ENCODE measurements at places on chromosomes 5 and 9.

DNA sequence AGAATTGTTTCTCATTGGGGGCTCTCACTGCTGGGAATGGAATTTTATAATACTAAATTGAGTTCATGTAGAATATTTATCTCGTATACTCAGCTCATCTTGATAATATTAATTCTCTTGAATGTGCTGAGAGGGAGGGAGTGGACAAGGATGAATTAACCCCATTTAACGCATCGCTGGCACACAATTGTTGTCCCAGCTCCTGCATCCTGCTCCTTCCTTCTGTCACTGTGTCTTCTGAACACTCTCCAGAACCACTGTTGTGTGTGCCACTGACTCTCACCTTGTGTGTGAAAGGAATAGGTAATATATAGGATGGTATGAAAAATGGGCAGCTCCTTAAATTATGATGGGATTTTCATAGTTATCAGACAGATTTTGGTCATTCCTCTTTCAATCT, 267.3 kb downstream of the MTRR start:
- no peak for DNase-seq

DNA sequence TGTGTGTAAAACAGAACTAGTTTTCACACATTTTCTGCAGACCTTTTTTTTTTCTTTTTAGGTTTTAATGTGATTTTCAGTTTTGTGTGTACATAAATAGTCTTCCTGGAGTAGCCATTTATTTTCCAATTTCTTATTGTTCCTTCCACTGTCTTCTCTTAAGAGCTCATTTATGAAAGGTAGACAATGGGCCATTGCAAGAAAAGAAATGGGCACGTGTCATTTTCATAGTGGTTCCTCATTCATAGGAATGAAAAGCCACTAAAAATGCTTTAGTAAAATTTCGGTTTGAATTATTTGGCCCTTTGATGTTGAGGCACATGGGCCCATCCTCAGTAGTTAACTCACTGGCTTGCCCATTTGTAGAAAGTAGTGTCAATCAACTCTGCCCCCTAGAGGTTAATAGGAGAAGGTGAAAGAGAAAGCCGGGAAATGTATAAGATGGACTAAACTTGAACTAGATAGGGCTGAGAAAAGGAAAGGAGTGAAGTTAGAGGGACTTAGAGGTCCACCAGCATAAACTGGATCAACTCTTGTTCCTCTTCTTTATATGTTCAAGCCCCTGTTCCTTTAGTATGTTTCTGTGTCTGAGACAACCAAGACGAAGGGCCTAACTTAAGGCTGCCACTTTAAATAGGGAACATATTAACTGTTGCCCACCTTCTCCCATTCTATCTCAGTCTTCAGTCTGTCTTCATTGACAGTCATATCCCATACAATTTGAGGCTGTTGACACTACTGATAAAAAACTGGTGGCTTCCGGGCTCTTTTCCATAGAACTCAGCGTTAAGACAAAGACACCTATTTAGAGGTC, 72.6 kb downstream of the SMARCA2 start:
- DNase-seq: peak; percentile 62

GRCh38 chr9:113808391-113809358, 67.4 kb upstream of the ZNF618 start:
- DNase-seq: no peak

- DNase-seq: no peak
These were observed 124.4 kb downstream of the TENT4A start for GRCh38 chr5:6837519-6838110.

GRCh38 chr5:71529682-71530081, 57.5 kb upstream of the MCCC2 start:
- no peak for DNase-seq

- DNase-seq: no peak
These were observed 154.4 kb upstream of the CHD1 start for GRCh38 chr5:99083197-99083596.

DNA sequence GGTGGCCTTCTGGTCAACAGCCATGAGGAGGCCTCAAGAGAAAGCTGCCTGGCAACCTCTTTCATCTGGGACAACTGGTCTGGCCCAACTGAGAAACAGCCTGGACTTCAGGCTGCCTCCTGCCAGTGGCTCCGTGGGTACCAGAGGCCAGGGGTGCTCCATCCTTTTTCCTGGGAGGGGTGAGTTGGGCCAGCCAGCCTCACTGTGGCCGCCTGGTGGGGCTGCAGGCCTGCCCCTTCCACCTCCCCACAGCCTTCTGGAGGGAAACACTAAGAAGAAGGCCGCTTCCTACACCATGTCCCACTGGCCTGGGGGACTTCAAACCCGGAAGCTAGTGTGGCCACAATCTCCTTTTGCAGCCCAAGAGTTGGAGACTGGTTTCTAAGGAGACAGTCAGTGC, 13.8 kb upstream of the NKD2 start:
- no peak for DNase-seq

- DNase-seq: no peak
These were observed 51.3 kb downstream of the LMX1B start for GRCh38 chr9:126664900-126665643.

DNA sequence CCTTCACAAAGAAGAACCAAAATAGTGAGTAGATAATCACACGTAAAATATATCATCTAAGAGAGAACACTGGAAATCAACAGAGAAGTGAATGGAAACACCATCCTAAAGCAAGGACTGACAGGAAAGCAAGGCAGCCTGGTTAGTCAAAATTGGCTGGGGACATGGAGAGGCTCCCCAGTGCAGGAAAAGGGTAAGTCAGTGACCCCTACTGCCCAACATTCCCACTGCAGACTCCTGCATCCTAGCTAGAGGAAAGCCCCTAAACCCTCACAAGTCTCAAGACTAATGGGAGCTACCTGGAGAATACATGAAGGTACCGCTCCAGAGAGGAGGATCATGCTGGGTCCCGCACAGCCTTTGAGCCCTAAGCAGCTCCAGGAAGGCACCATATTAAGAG, 60.1 kb downstream of the ZDHHC21 start:
- no peak for DNase-seq

DNA sequence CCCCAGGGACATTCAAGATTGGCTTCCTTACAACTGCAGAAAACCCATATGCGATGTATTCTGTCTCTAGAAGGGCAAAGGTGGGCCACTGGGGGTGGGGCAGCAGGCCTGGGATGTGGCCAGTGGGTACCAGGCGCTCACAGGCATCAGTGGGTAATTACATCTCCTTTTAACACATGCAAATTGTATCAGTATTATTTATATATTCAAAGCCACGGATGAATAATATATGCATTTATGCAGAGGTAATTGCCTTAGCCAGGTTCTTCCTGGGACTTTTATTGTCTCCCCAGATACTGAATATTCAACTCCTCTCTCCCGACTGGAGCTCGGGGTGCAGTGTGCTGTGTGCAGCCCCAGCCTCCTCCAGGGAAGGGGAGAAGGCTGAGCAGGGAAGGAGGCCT, 109.4 kb upstream of the MVB12B start:
- no peak for DNase-seq

DNA sequence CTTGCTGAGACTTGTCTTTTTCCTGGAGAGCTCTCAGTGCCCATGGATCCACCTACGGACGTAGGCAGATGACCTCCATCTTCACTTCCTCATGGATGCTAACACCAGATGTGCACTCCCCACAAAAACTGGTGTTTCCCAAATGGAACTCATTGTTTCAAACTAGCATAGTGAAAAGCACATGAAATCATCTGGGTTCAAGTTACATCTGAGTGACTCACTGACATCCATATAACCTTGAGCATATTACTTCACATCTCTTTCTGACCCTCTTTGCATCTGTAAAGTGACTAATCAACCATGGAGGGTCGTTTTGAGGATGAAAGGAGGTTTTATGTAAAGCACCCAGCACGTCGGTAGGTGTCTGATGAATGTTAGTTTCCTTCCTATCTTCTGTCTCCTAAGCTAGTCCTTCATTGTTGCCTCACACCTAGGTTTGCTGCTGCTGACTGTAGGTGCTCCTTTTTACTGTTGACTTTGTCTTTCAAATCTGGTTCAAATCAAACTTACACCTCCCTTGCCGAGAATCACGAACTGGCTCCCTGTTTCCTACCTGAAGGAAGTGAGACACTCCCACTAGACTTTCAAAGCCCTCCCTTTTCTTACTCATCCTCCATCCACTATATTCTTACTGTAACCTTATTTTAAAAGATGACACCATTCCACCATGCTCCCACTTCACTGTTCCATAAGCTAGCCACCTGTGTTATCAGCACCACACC, 10.3 kb downstream of the OCLN start:
- DNase-seq: no peak

GRCh38 chr5:150457121-150457520, 7.6 kb upstream of the RPS14 start:
- no peak for DNase-seq

- DNase-seq: no peak
These were observed 33.2 kb downstream of the CSF1R start for GRCh38 chr5:150052956-150053712.

DNA sequence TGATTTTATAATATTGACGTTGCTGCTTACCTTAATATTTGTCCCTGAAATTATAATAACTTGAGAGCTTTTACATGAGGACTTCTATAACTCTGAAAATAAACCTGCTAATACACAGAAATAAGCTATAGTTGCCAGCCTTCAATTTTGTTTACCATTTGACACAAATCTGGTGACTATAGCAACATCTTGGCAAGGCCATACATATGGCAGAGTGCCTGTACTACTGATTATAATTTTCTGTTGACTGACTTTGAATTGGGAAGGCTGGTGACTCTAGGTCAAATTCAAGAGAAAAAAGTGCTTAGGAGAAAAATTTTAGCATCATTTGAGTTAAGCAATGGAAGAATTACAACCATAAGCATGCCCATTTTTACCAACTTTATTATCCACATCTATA, 581.4 kb upstream of the PTPRD start:
- no peak for DNase-seq

DNA sequence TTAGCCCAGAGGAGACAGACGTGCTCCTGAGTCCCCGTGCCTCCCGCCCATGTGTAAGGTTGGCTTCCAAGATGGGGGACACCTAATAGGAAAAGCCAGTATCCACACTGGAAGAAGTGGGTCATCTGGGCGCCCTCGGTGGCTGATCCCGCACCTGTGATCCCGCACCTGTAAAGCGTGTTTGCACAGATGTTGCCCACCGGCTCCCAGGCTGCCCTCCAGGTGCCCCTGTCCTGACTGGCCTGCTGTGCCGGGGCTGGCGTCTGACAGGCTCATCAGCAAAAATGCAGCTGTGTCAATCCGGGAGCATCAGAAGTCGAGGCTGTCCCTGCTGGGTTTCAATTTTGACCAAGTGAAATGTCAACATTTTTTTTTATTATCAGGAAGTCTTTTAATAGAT, 88.5 kb downstream of the IRX1 start:
- DNase-seq: no peak

DNA sequence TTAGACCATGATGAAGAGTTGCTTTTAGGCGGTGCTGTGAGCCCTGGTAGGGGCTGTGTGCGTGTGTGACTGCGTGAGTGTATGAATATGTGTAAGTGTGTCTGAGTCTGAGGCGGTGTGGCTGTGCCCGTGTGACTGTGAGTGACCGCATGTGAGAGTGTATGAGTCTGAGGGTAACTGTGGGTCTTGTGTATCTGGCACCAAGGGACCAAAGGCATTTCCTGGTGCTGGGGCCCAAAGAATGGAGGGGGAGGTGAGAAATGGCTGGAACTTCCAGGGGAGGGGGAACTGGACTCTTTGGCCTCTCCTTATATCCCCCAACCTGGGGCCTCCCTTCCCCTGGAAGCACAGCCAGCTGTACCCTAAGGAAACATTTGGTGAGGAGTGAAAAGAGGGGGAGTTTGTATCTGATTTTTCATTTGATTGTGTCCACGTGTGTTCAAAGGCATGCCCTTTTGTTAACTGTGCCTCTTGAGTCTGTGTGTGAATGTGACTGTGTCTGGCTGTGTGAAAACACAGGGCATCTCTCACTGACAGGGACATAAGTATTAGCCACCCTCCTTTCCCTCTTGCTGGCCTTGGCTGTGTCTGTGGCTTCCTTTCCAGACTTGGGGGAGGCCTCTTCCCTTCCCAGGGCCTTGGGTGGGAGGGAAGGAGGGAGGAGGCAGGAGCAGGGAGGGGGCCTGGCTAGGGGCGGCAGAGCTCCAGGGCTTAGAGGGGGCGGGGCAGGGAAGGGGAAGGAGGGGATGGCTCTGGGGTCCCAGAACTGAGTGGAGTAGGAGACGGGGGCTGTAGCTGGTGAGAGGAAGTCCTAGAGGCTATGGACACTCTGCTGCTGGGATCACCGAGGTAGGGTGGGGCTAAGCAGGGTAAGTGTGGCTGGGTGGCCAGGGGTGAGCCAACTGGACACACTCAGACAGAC, 1.4 kb downstream of the IL11RA start:
- no peak for DNase-seq

DNA sequence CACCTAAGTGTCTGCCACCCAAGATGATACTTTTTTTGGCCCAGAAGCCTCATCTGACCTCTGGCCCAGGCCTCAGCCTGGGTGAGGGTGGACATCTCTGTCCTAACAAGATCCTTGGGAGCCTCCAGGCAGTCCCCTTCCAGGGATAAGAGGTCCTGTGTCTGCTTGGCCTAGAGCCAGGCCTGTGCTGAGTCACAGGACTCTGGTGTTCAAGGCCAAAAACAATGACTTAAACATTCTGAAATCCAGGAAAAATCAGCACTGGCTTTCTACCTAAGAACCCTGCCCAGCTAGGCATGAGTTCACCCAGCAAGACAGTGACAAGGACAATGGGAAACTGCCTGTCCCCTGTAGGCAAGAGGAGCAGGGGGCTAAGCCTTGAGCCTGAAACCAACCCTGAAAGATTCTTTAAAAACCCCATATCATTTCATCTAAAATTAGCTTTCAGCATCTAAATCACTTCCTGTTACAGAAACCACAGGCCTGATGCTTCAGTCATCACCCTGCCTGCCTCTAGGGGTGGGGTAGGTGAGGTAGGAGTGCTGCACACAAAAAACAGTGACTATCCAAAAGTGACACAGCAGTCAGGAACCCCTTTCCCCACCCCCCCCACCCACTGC, 29.9 kb downstream of the CSF2 start:
- DNase-seq: peak; percentile 5

DNA sequence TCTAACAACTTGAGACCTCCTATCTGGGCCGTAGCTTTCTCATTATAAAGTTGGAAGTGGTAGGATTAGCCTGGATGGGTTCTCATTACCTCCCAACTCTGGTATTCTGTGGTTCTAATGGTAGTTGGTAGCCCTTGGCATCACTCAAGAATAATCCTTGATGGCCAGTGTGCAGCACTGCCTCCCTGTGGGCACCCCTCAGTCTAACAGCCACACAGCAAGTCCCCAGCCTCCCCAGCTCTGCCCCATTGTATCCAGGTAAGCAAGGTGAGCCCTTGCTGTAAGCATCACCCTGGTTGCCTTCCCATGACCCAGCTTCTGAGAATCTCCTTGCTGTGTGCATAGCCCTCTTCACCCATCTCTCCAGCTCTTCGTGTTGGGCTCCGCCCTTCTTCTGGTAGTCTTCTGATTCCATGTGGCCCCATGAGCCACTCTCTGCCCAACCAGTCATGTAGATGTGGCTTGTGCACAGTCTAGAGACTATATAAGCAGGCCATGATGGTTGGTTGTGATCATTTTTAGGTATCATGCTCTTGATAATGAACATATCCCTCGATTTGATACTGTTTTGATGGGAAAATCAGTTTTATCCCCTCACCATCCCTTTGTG, 57.6 kb upstream of the GRHPR start:
- DNase-seq: no peak

Measured in pons (tissue), 1 donor.